ENCODE measurements at places on chromosomes 3 and 15.
A peak's percentile ranks its signal among the peaks of the same experiment; 100 is the strongest.

DNA sequence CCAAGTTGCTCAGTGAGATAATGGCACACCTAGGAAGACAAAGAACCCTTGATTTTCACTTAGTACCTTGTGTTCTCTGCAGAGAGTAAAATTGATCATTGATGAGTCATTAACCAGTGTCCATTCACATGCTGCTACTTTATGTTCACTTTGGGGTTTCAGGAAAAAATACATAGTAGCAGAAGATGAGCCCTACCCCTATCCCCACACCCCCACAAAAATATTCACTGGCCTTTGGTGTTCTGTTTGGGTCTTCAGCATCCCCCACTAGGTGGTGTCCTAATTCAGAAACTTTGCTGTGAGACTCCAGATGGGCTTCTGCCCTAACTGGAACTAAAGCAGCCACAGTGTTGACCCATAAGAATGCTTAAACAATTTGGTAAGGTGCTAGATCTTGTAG lies 178.8 kb downstream of the KLHL25 start:
- peak; percentile 64 for DNase-seq

- no peak for DNase-seq
Measured at GRCh38 chr15:27692438-27692837, 406.7 kb downstream of the OCA2 start.

- DNase-seq, result no peak
Measured at GRCh38 chr15:83886321-83886720, 232.4 kb downstream of the ADAMTSL3 start.

DNA sequence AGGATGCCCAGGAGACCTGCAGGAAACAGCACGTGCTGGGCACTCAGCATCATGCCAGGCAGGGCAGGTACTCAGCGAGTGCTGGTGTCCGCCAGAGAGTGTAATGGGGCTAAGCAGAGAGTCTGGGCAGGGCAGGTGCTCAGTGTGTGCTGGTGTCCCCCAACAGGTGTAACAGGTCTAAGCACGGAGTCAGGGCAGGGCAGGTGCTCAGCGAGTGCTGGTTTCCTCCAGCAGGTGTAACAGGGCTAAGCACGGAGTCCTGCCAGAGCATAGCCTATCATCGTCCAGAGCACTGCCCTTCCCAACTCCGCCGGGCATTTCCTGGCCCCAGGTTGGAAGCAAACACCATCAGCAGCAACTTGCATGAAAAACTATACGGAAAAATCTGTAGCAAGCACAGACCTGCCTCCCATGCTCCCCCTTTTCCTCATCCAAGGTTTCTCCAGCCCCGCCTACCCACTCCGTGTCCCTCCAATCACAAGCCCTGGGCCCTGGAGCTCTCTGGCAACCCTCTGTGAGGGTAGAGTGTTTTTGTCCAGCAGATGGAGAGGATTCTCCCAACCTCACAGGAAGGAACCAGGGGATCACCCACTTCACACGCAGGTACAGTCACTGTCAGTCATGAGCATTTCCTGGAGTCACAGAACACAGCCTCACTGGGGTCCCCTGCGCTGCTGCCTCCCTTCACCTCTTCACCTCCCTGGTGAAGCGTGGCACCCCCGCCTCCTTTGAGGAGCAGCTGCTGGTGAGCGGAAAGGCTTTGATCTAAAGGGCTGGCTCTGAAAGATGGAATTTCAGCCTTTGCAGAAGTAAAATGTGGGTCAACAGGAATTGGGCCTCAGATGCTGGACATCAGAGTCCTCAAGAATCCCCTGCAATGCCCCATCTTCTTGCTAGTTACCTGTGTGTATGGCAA lies 302.5 kb downstream of the OCA2 start:
- DNase-seq, result no peak

GRCh38 chr3:186909078-186909853 lies 21.1 kb upstream of the ST6GAL1 start:
- peak; percentile 13 for DNase-seq

DNA sequence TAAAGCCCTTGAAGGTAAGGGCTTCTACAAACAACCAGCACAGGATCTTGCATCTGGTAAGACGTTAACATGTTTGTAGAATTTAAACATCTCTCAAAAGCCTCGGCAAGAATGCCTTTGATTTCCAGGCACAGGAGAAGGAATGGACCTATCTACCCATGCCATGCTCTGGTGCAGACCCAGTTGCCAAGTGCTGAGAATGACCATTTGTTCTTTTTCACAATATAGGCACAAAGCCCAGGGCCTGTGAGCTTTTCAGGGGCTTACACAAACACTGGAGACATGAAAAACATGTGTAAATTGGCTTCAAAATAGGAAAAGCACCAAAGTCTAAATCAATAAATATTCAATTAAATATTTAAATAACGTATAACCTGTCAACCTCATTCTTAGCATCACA lies 266.9 kb upstream of the TTC14 start:
- no peak for DNase-seq

DNA sequence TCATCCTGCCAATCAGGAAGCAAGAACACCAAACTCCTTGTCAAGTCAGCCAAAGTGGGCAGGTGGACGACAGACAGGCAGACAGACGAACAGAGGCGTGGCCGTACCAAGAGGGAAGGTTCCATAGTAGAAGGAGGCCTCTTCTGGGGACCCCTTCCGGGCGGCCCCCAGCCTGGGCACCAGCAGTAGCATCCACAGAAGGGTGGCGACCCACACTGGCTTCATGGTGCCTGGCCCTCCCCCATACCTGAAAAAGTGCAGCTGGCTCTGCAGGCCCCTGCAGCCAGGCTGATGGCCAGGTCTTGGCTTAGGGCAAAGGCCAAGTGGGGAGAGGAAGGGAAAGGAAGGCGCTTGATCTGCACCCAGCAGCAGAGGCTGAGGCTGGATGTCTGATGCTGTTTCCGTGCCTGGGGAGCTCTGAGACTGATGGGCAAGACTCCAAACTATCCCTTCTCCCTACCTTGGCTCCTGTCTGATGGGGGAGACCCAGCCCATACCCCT lies 607 bp downstream of the LCTL start:
- DNase-seq, result no peak

- DNase-seq, result no peak
Measured at GRCh38 chr3:138097192-138098172, 17.9 kb downstream of the DZIP1L start.

DNA sequence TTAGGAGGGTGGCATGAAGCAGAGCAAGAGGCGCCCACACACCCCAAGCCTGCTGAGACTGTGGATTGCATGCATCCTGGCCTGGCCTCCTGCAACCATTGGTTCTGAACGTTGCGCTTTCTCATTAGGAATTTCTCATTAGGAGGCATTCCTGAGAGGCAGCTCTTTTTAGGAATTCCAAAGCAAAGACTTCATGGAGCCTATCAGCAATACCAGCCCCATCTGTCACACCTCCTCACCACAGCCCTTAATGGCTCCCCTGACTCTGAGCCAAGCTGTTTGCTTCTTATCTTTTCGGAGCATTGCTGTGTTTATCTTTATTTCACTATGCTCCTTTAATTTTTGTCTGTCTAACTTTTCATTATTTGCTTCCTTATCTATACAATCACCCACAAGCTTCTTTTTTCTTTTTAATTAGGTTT lies 226.9 kb downstream of the CACNA2D3 start:
- no peak for DNase-seq

- DNase-seq, result no peak
Measured at GRCh38 chr3:186032321-186032720, 76.6 kb downstream of the ETV5 start.

DNA sequence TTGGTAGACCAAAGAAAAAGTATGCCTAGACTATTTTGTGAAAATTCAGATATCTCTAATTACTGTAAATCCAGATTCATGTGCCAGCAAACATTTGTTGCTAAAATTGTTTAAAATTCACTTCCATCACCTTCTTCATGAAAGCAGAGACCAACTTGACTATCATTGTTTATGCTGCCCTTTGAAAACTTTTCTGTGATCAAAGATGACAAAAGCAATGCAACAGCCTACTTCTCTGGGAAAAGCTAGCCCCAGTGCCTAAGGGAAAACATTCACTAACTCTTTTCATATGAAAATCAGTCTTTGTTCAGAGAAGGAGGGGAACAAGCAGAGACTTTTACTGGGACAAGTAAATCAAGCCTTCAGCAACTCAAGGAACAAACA lies 178.0 kb upstream of the P2RY1 start:
- DNase-seq, result no peak

DNA sequence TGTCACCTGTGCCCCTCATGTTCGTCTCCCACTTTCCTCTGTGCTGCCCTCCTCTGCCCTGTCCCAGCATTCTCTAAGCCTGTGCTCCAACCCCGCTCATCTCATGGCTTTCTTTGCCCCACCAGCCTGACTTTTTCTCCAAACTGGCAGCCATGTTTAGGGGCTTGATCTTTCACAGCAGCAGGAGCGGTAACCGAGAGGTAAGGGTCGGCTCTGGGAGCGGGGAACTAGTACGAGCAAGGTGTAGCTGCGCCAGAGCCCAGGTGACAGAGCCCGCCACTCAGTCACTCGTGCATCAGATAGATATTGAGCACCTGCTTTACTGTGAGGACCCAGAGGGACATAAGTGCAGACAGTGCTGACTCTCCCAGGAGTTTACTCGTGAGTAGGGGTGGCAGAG lies 13.4 kb downstream of the MAN2A2 start:
- no peak for DNase-seq
